NCI-H345 (cell line): ENCODE measurements at places on chromosomes 13 and 19.

DNA sequence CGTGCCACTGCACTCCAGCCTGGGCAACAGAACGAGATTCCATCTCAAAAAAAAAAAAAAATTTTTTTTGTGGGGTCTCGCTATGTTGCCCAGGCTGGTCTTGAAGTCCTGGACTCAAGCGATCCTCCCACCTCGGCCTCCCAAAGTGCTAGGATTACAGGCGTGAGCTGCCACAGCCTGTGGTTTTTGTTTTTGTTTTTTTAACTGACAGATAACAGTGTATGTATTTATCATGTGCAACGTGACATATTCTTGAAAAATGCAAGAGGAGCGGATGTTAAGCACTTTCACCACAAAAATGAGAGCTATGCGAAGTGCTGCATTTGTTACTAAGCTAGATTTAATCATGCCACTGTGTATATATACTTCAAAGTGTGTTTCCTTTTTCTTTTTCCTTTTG is 49.0 kb downstream of the ARHGEF18 start:
- DNase-seq = no peak

- peak; percentile 99 for DNase-seq
These were observed 6.3 kb downstream of the PLEKHF1 start for GRCh38 chr19:29671393-29672160.

DNA sequence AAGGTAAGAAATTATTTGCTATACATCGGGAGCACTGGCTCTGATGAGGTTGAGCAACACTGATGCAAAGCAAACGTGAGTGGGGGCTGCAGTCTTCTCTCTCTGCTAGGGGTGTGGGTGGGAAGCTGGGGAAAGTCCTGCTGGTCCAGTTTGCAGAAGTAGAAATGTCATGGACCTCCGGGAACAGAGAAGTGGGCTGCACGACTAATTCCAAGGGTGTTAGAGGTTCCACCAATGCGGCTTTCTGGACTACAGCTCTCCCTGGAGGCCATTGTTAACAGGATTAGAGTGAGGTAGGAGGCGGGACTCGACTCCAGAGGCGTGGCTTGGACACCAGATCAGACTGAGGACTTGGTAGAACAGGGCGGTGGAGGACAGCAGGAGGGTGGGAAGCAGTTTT is 5.7 kb upstream of the FBXO27 start:
- peak; percentile 56 for DNase-seq

DNA sequence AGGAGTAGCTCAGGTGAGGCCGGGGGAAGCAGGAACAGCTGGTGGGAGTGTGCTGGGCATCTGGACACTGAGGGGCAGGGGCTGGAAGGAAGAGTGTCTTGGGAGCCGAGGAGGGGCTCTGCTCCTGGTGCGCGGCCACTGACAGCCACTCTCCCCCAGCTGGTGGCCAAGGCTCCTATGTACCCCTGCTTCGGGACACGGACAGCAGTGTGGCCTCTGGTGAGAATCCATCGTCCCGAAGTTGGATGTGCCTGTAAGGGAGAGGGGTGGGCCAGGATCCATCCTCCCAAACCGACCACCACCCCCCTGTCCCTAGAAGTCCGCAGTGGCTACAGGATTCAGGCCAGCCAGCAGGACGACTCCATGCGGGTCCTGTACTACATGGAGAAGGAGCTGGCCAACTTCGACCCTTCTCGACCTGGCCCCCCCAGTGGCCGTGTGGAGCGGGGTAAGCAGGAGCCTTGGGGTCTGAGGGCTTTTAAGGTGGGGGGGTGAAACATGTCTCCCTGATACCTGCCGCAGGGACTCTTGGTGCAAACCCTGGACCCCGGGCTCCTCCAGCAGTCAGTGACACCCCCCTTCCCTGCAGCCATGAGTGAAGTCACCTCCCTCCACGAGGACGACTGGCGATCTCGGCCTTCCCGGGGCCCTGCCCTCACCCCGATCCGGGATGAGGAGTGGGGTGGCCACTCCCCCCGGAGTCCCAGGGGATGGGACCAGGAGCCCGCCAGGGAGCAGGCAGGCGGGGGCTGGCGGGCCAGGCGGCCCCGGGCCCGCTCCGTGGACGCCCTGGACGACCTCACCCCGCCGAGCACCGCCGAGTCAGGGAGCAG is 2.0 kb upstream of the USF2 start:
- DNase-seq = no peak

GRCh38 chr13:52459668-52460067 is 4.4 kb downstream of the CKAP2 start:
- DNase-seq = no peak

GRCh38 chr13:98749501-98749900 is 3.0 kb downstream of the SLC15A1 start:
- DNase-seq = no peak

- DNase-seq = no peak
These were observed 9.8 kb downstream of the PNPLA6 start for GRCh38 chr19:7545300-7545699.

GRCh38 chr13:99829161-99829560 is 142.4 kb downstream of the ZIC5 start:
- DNase-seq = no peak
